T-helper 9 cell (primary cell): ENCODE measurements at places on chromosomes 11 and 22.
A peak's percentile ranks its signal among the peaks of the same experiment; 100 is the strongest.

DNA sequence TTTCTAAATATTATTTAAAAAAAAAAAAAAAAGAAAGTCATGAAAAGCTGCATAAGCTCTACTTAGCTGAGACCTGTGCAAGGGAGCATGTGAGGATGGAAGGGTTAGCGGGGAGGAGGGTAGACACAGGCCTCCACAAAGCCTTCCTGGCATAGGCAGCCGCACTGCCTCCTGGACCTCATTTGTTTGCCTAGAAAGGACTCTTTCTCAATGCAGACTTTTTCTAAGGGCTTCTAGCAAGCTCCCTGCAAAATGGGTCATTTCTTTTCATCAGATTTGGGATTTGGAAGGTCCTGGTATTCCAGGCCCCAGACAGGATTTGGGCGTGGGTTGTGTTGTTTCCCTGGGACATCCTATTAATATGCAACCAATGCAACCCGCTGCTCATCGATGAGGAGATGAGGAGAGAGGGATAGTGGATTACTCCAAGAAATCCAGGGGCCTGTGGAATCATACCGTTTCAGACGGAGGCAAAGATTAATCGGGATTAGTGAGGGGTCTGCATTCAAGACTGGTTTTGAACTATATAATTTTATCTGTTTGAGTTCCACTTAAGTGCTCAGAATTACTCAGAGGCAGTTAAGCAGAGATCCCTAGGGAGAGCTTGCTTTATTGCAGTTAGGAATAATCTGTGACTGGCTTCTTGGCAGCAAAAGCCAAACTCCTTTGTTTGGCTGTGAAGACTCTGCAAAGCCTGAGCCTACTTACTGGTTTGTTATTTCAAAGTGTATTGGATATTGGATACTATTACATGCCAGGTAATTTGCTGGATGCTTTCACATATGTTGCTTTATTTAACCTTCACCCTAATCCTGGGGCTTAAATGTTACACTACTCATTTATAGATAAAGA, 106.9 kb upstream of the NAV2 start:
- no peak for DNase-seq

- no peak for DNase-seq
These were observed 2.6 kb upstream of the ATG2A start for GRCh38 chr11:64919627-64920026.

- DNase-seq, result no peak
These were observed 15.6 kb upstream of the NECTIN1 start for GRCh38 chr11:119744577-119744976.

- DNase-seq, result no peak
These were observed 51.7 kb downstream of the FLI1 start for GRCh38 chr11:128745311-128746136.

DNA sequence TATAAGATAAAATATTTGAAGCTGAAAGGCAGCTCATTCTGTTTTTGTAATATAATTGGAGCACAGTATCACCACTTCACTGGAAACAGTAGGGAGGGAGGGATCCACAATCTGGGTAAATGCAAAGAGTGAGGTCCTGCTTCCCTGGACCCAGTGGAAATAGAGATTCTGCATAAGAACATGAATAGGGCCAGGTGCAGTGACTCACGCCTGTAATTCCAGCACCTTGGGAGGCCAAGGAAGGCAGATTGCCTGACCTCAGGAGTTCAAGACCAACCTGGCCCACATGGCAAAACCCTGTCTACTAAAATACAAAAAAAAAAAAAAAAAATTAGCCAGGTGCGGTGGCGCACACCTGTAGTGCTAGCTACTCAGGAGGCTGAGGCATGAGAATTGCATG, 143.7 kb downstream of the DBX1 start:
- no peak for DNase-seq

DNA sequence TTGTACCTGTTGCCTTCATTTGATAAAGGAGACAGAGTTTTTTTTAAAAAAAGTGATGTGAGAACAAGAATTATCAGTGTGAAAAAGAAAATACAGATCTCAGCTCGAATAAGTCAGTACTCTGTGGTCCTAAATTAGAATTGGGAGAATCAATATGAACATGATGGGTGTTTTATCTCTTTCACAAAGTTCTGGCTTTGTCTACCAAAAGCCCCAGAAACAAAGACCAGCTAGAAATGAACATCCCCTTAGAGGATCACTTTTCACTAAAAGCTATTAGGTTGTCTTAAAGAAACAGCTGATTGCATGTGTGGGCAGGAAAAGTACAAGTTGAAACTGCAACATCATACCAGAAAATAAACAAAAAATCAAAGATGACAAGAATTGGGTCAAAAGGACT, 8.4 kb upstream of the ST14 start:
- no peak for DNase-seq

DNA sequence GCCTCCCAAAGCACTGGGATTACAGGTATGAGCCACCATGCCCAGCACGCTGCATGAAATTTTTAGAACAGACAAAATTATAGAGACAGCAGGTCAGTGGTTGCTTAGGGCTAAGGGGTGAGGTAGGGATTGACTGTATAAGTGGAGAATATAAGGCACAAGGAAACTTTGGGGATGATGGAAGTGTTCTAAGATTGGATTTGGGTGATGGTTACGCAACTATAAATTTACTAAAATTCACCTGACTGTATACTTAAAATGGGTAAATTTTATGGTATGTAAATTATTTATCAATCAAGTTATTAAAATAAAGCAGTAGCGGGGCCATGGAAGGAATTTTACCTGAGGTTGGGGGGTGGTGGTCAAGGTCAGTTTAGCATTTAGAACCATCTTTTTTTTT, 16.4 kb upstream of the POLD3 start:
- DNase-seq, result no peak

- DNase-seq, result peak; percentile 16
These were observed 25.7 kb downstream of the DRD4 start for GRCh38 chr11:662689-663274.

- no peak for DNase-seq
These were observed 3.6 kb downstream of the PPARA start for GRCh38 chr22:46153930-46154329.

DNA sequence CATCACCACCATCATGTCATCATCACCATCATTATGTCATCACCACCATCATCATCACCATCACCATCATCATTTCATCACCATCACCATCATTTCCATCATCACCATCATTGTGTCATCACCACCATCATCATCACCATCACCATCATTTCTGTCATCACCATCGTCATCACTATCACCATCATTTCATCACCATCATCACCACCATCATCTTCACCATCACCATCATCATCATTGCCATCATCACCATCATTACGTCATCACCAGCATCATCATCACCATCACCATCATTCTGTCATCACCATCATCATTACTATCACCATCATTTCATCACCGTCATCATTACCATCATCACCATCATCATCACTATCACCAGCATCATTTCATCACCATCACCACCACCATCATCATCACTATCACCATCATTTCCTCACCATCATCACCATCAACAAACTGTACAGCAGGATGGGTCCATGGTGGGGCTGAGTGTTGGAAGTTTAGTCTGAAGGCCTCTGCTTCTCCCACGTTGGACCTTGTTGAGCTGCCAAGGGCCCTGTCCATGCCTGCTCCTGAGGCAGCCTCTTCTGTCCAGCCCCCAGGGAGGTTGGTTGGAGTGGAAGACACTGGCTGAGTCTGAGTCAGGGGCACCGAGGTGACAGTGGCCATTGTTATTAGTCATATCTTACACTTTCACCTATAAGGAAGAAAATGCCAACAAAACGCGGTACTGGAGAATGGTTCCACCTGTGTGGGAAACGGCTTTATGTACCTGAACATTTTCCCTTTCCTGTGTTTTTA, 247.1 kb downstream of the TBC1D22A start:
- no peak for DNase-seq

GRCh38 chr11:76640501-76640900, 30.0 kb downstream of the LRRC32 start:
- no peak for DNase-seq

GRCh38 chr11:109416601-109417000, 5.4 kb upstream of the C11orf87 start:
- DNase-seq, result no peak

- no peak for DNase-seq
These were observed 862.8 kb downstream of the FAM181B start for GRCh38 chr11:81870815-81871214.

DNA sequence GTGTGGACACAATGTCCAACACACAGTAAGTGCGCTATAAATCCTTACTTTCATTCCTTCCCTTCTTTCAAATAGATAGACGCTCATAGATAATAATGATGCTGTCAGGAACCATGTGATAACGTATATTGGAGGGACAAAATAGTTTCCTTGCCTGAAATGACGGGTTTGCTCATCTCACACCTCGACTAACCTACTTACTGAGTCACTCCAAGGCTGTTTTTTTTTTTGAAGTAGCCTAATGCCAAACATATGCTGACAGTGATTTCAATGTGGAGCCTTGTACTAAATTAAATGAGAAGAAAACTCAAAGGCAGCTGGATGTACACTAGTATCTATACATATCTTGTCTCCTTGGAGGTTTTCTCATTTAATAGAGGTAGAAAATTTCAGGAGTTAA, 400.5 kb downstream of the NELL1 start:
- DNase-seq, result no peak

- no peak for DNase-seq
These were observed 1.0 kb downstream of the CCDC85B start for GRCh38 chr11:65891219-65892136.

GRCh38 chr11:100240025-100240539, 447.0 kb upstream of the ARHGAP42 start:
- no peak for DNase-seq

- no peak for DNase-seq
These were observed 38.6 kb upstream of the CELSR1 start for GRCh38 chr22:46575911-46576555.

- DNase-seq, result no peak
These were observed 63.7 kb downstream of the PPFIBP2 start for GRCh38 chr11:7577291-7578190.

GRCh38 chr11:112410325-112410724, 149.7 kb upstream of the PLET1 start:
- DNase-seq, result no peak

- DNase-seq, result no peak
These were observed 53.9 kb downstream of the SMIM38 start for GRCh38 chr11:69209421-69210309.

- DNase-seq, result no peak
These were observed 100.6 kb downstream of the RRAS2 start for GRCh38 chr11:14258221-14258935.

DNA sequence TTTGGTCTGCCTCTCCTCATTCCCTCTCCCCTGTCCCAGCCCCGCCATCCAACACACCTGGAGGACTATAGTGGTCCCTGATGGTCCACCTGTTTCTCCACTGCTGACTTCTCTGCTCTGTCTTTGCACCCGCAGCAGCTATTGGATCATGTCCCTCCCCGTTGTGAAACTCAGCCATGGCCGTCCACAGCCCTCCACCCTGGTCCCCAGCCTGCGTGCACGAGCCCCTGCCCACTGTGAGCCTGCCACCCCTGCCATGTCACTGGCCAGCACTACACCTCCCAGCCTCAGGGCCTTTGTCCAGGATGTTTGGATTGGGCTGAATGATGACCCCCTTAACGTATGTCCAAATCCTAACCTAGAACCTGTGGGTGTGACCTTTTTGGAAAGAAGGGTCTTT, 47.7 kb upstream of the SMIM38 start:
- DNase-seq, result no peak

GRCh38 chr22:28922540-28923244, 39.3 kb downstream of the ZNRF3 start:
- DNase-seq, result no peak

GRCh38 chr11:66929753-66930152, 28.4 kb downstream of the PC start:
- DNase-seq, result no peak

- no peak for DNase-seq
These were observed 61.8 kb upstream of the MTNR1B start for GRCh38 chr11:92907671-92908070.

- DNase-seq, result no peak
These were observed 78.4 kb upstream of the CCDC90B start for GRCh38 chr11:83364500-83365045.

DNA sequence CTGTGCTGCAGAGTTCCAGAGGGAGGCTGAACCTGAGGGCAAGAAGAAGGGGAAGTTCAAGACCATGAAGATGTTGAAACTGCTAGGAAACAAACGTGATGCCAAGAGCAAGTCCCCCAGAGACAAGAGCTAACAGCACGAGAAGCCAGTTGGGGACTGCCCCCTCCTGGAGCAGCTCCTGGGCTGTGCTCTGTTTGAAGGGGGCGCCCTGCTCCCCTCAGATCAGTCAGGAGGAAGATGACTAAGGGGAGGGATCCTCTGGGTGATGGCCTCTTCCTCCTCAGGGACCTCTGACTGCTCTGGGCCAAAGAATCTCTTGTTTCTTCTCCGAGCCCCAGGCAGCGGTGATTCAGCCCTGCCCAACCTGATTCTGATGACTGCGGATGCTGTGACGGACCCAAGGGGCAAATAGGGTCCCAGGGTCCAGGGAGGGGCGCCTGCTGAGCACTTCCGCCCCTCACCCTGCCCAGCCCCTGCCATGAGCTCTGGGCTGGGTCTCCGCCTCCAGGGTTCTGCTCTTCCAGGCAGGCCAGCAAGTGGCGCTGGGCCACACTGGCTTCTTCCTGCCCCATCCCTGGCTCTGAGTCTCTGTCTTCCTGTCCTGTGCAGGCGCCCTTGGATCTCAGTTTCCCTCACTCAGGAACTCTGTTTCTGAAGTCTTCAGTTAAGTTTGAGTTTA, 12.6 kb downstream of the C22orf23 start:
- DNase-seq, result no peak

- no peak for DNase-seq
These were observed 102.7 kb upstream of the PARVA start for GRCh38 chr11:12274558-12275197.

- no peak for DNase-seq
These were observed 28.1 kb upstream of the OLFML1 start for GRCh38 chr11:7457211-7457610.

- DNase-seq, result no peak
These were observed 438.1 kb downstream of the SOX6 start for GRCh38 chr11:15918212-15918611.

GRCh38 chr22:10961043-10961860, 4566.7 kb upstream of the OR11H1 start:
- DNase-seq, result no peak

- no peak for DNase-seq
These were observed 5.8 kb downstream of the PITPNB start for GRCh38 chr22:27913162-27913741.

- peak; percentile 15 for DNase-seq
These were observed 1.4 kb downstream of the PATZ1 start for GRCh38 chr22:31344578-31345330.
